ENCODE measurements at places on chromosomes 2 and 18. TPM values are rescaled to one million over a fixed set of nuclear protein-coding genes. Genes with fewer than 3 reads are reported as not detected.

ELOA2 gene
- not detected for polyA plus RNA-seq

VIL1 gene
- polyA plus RNA-seq = 0.06 TPM

RAB6C gene
- polyA plus RNA-seq = 0.52 TPM

CFAP65 gene
- 1.7 TPM for polyA plus RNA-seq

SCN2A gene
- polyA plus RNA-seq = 55.0 TPM

SNTG2 gene
- polyA plus RNA-seq = 0.42 TPM
